Stimulated activated naive CD4-positive, alpha-beta T cell (primary cell): ENCODE measurements at places on chromosomes 5 and 9.

GRCh38 chr5:151249281-151249680 is 3.7 kb upstream of the GM2A start:
- no peak for DNase-seq

- DNase-seq: no peak
Observed at GRCh38 chr9:87867391-87867790, 15.3 kb upstream of the SPATA31E1 start.

DNA sequence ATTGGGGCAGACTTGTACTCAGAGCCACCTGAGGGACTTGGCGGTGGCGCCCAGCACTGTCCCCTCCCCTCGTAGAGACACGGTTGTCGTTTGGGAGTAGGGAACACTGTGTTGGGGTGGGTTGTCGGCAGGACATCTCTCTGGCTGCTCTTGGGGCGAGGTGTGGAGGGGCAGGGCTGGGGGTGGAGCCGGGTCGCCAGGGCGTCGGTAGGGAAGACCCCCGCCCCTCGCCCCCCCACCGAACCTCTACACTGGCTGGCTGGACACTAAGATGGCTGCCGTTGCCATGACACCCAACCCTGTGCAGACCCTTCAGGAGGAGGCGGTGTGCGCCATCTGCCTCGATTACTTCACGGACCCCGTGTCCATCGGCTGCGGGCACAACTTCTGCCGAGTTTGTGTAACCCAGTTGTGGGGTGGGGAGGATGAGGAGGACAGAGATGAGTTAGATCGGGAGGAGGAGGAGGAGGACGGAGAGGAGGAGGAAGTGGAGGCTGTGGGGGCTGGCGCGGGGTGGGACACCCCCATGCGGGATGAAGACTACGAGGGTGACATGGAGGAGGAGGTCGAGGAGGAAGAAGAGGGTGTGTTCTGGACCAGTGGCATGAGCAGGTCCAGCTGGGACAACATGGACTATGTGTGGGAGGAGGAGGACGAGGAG is 778 bp downstream of the TRIM41 start:
- no peak for DNase-seq

DNA sequence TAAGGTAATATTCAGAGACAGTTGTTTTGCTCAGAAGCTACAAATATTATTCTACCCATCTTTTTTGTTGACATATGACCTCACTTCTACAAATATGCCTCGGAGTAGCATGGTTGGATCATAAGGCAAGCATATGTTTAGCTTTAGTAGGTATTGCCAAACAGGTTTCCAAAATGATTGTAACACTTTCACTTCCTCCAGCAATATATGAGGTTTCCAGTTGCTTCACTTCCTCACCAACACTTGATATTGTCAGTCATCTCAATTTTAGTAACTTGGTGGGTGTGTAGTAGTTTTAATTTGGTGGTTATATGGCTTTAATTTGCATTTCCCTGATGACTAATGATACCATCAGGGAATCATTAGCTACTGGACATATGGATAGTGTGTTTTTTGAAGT is 46.7 kb downstream of the TNFSF8 start:
- DNase-seq: no peak

GRCh38 chr9:128249908-128250838 is 25.6 kb downstream of the GOLGA2 start:
- DNase-seq: peak; percentile 97

DNA sequence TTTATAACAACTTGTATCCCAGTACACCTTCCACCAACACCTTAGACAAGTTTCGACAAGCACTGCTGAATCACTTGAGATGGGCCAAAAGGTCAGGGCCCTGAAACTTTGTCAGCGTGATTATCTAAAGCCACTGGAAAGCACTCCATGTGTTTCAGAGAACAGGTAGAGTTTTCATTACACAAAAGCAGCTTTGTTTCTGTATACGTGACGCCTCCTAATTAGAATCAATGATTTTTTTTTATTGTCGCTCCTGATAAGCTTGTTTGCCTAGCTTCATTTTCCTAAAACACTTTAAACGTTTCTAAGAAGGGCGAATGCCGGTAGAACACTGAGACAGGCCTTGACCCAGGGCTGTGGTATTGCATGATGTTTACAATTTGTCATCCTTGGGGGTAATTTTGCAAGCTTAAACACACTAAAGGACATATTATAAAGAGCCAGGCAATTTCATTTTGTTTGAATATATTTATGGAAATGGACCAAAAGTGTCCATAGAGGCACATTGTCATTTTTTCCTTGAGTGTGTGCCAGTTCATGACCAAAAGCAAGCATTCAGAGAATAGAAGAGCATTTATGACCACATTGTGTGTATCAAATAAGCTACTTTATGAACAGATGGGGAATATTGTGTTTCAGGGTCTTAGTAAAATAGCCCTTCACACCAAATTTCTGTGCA is 193.6 kb downstream of the GLIS3 start:
- DNase-seq: no peak

- DNase-seq: no peak
Observed at GRCh38 chr9:25700430-25700829, 22.2 kb upstream of the TUSC1 start.

DNA sequence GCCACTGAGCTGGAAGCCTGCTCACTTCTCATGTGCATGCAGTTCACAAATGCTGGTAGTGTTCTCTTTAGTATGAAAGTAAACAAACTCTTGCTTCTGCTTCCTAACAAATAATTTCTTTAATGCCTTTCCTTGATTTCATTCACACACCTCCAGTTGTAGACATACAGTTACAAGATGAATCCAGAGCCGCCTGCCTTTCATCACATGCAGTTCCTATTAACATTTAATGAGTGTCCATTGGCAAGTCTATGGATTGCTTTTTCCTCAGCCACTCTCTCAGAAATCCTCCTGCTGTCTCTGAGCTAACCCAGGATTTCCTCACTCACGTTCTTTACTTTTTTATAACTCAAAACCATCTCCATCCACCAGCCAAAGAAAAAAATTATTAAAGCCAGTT is 408.6 kb downstream of the BNC2 start:
- no peak for DNase-seq

GRCh38 chr9:34984049-34984448 is 5.5 kb upstream of the DNAJB5 start:
- DNase-seq: peak; percentile 50

DNA sequence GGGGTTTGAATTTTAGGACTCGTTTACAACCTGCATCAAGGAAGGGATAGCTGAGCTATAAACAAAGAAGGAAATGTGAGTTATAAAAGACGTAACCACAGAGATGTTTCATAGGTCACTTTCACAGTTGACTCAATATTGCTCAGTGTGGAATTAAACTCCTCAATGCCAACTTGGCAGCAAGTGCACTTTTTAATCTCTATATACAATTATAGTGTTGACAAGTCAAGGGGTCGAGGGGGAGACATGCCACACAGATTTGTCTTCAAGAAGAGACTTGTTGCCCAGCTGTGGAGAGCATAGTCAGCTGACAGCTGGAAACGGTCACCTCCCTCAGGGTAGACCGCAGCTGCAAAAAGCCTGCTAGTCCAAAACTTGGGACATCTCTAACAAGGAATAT is 163.4 kb upstream of the DMAC1 start:
- DNase-seq: no peak
